HS-5 (cell line): ENCODE measurements at places on chromosomes 12 and 14.
A peak's percentile ranks its signal among the peaks of the same experiment; 100 is the strongest.

GRCh38 chr12:87687362-87687761 lies 341.8 kb downstream of the C12orf50 start:
- peak; percentile 11 for DNase-seq

DNA sequence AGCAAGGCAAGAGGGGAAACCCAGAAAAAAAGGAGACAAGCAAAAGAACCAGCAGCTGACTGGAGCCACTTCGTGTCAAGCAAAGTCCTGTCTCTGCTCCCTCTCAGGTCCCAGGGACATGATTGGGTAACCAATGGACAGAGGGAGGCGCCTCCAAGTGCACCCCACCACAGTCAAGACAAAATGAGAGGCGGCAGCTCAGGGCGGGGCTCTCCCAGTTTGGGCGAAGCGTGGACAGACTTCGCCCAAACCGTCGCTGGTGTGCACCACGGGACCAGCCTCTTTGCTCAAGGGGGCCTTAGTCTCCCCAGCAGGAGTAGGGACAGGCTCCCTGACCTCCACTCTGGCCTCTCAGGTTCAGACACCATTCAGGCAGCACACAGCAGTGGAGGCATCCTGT lies 1.5 kb upstream of the BEGAIN start:
- no peak for DNase-seq

GRCh38 chr14:78586681-78587080 lies 416.5 kb downstream of the NRXN3 start:
- no peak for DNase-seq

DNA sequence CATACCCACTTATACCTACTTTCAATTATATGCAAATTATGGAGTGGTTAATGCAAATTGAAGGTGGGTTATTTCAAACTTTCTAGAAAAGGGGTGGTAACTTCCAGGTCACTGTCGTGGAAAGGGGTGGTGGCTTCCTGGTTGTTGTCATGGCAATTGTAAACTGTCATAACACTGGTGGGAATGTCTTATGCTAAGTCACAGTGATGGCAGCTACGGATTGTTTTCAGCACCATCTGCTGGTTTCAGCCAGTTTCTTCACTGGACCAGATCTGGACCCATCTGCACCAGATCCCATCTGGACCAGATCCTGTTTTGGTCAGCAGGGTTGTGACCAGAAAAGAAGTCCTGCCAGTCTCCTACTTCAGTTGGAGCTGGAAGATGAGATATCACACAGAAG lies 1469.3 kb downstream of the AACS start:
- no peak for DNase-seq

- DNase-seq, result no peak
Measured at GRCh38 chr12:11662369-11662768, 12.9 kb downstream of the ETV6 start.

- DNase-seq, result no peak
Measured at GRCh38 chr12:80041071-80041470, 58.3 kb upstream of the OTOGL start.

- DNase-seq, result no peak
Measured at GRCh38 chr14:72844524-72844923, 49.4 kb downstream of the DPF3 start.

DNA sequence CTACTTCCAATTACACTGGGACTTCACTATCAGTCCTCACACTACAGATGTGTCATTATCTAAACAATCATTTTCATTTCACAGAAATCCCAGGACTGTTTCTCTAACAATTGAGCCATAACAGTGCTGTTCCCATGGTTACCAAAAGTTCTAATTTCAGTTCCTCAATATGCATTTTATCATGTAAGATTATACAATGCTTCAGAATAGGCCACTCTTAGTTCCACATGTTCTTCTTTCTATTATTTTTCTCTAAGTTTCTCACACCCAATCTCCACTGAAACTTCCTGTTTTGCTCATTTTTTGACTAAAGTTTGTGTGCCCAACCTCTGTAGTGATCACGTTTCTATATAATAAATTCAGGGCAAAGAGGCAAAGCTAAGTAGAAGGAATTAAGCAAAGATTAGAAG lies 185.8 kb downstream of the DUSP6 start:
- DNase-seq, result no peak

- no peak for DNase-seq
Measured at GRCh38 chr12:128114485-128114884, 152.5 kb upstream of the TMEM132C start.
